Prostate gland (tissue), 2 donors: ENCODE measurements at places on chromosomes 3 and 15. TPM values are rescaled to one million over a fixed set of nuclear protein-coding genes. Genes with fewer than 3 reads are reported as not detected.

- H3K4me1 ChIP-seq: peaks cover 6% of the 10 kb centered on the region
- H3K27ac ChIP-seq: peak overlapping the region; percentile 35
- no peak overlapping the region for H3K4me3 ChIP-seq
Measured at GRCh38 chr3:190012314-190012782, 108.3 kb downstream of the P3H2 start.

GRCh38 chr15:95875121-95875643 is 455.3 kb upstream of the NR2F2 start:
- H3K27me3 ChIP-seq: no peaks in the 10 kb centered on the region
- no peak overlapping the region for H3K4me3 ChIP-seq
- DNase-seq: peak; percentile 6
- no peaks in the 10 kb centered on the region for H3K36me3 ChIP-seq

The VILL gene
- total RNA-seq: 29.3 TPM

GRCh38 chr15:77527164-77527778 is 105.4 kb downstream of the LINGO1 start:
- H3K4me3 ChIP-seq: no peak overlapping the region
- no peaks in the 10 kb centered on the region for H3K36me3 ChIP-seq
- H3K27ac ChIP-seq: no peak overlapping the region

DNA sequence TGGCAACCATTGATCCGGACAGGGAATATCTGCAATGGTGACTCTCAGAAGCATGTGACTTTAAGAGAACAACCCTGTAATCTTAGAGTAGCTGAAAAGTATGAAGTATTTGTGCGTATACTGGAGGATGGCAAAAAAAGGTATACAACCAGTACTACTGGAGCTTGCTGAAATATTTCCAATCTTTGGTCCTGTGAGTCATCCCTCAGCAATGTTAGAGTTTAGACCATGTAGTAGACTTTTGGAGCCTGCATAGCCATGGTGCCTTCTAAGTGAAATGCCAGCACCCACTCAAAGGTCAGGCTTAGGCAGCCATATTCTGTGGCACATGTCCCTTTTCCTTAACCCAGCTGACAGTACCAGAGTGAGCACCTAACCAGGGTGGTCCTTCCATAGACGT is 429.4 kb downstream of the NTRK3 start:
- no peak for DNase-seq
- no peaks in the 10 kb centered on the region for H3K27me3 ChIP-seq
- no peak overlapping the region for H3K27ac ChIP-seq
- no peaks in the 10 kb centered on the region for H3K4me1 ChIP-seq
- H3K4me3 ChIP-seq: no peak overlapping the region
- no peaks in the 10 kb centered on the region for H3K36me3 ChIP-seq

The PLSCR2 gene
- total RNA-seq: not detected

The GOLGA6B gene
- not detected for total RNA-seq

DNA sequence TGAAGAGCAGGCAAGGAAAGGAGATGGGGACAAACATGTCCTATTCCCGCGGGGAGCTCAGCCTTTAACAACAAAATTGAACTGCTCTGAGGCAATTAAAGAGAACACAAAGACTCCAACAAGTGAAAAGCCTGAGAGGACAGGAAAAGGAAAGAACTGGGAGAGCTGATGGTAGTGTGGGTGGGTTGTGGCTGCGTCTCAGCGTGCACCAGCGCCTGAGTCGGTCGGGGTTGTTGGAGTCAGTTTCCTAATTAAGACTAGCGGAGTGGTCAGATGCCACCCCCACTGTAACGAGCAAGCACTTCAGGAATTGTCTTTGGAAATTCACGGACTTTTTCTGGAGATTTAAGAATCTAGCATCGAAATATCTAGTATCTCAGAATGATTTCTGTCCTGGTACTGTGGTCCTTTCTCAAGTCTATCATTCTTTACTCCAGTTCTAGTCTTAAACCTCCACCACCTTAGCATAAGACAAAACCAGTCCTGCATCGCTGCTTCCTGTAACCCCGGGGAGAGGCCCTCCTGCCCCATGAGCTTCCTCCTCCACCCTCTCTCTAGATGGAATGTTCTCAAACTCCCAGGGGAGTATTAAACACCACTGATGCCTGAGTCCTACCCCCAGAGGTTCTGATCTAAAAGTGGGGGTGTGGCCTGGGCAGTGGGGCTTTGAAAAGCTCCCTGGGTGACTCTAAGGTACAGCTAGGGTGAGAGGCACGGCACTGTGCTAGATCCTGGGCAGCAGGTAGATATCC is 104.0 kb downstream of the CYP19A1 start:
- no peaks in the 10 kb centered on the region for H3K27me3 ChIP-seq
- H3K27ac ChIP-seq: no peak overlapping the region
- no peak for DNase-seq
- H3K36me3 ChIP-seq: no peaks in the 10 kb centered on the region

- no peaks in the 10 kb centered on the region for H3K36me3 ChIP-seq
- no peak for DNase-seq
- H3K27ac ChIP-seq: no peak overlapping the region
- H3K27me3 ChIP-seq: no peaks in the 10 kb centered on the region
Measured at GRCh38 chr15:71397377-71397776, 282.1 kb downstream of the THSD4 start.

The ROPN1B gene
- 2.2 TPM for total RNA-seq

The RTP2 gene
- not detected for total RNA-seq

DNA sequence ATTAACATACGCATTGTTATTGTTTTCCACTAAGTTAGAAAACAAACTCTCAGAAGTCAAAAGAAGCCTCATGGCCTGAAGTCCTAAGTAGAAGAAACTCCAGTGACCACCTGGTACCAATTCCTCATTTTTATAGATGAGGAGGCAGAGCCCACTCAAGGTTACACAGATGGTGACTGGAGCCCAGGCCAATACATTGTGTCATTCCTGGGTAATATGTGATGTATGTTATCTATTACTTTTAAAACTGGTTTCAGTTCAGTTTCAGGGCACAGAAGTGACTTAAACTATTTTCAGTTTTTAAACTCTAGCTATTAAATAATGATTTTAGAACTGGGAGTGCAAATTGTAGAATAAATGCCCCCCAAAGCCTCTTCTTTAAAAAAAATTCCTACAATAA is 66.7 kb upstream of the STXBP5L start:
- H3K27ac ChIP-seq: no peak overlapping the region
- H3K36me3 ChIP-seq: no peaks in the 10 kb centered on the region

- no peak overlapping the region for H3K4me3 ChIP-seq
- H3K4me1 ChIP-seq: no peaks in the 10 kb centered on the region
- no peak for DNase-seq
Measured at GRCh38 chr3:47057212-47057671, 77.8 kb downstream of the NBEAL2 start.

DNA sequence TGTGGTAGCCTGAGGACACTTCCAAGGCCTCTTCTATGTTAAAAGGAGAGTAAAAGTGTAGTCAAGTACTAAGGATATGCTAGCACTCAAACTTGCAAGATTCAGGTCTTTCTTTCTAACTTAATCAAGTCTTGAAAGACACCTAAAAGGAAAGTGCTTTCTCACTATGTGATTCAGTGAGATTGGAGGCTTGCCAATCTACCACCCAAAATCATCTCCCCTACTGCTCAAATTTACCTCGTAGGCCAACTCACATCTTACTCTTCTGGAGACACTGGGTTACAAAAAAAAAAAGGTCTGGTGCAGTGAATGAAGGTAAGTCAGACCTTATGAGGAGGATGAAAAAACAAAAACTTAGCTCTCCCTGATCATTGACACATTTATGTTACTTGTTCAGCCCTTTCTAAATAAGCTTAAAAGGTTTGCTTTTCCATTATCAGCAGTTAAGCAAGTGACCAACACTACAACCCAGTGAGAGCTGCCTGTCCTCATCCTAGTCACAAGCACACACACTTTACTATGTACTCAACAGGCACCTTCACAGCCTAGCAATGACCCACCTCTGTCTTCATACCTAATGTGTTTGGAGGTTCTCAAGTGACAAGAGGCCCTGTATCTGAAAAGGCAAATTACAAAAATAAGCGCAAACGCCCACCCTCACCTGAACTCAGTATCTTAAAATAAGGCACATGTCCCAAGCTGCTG is 19.6 kb downstream of the SUMF1 start:
- H3K36me3 ChIP-seq: no peaks in the 10 kb centered on the region
- no peak for DNase-seq
- no peaks in the 10 kb centered on the region for H3K27me3 ChIP-seq
- H3K4me1 ChIP-seq: no peaks in the 10 kb centered on the region
- no peak overlapping the region for H3K27ac ChIP-seq
- H3K4me3 ChIP-seq: no peak overlapping the region

DNA sequence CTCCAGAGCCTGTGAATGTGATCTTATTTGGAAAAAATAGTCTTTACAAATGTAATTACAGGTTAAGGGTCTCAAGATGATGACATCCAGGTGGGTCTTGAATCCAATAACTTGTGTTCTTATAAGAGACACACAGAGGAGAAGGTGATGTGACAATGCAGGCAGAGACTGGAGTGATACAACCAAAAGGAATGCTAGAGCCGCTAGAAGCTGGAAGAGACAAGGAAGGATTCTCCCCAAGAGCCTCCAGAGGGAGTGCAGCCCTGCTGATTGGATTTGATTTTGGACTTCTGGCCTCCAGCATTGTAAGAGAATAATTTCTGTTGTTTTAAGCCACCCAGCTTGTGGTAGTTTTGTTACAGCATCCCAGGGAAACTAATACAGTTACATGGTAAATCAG is 9.7 kb downstream of the MYH15 start:
- H3K4me3 ChIP-seq: no peak overlapping the region
- H3K27me3 ChIP-seq: no peaks in the 10 kb centered on the region
- DNase-seq: no peak
- no peaks in the 10 kb centered on the region for H3K36me3 ChIP-seq
- no peaks in the 10 kb centered on the region for H3K4me1 ChIP-seq
- H3K27ac ChIP-seq: no peak overlapping the region

The PFN2 gene
- 66.5 TPM for total RNA-seq

GRCh38 chr15:68489421-68489820 is 57.5 kb upstream of the ITGA11 start:
- no peak overlapping the region for H3K4me3 ChIP-seq
- no peaks in the 10 kb centered on the region for H3K4me1 ChIP-seq
- no peak overlapping the region for H3K27ac ChIP-seq
- no peaks in the 10 kb centered on the region for H3K36me3 ChIP-seq
- DNase-seq: no peak
- H3K27me3 ChIP-seq: no peaks in the 10 kb centered on the region
